Activated CD8-positive, alpha-beta T cell treated with anti-CD3 and anti-CD28 coated beads, Interleukin-2, amount 10 ng/mL, durations not matched to agents 7 days and 5 days (primary cell): ENCODE measurements at places on chromosomes 6 and 20.

DNA sequence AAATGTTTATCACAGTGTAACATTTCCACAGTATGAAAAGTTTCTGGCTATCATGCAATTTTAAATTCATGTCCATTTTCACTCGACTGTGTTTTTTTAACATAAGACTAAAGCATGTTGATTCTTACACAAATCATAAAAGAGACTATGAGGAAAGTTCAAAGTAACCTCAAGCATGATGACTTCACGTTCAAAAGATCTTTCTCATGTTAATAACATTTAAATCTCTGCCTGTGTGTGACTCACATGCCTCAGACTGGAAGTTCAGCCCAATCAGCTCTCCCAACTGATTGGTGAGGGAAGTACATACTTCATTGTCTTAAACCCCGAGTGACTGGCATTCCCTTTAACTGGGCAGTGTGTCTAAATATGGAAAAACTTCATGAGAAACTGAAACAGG lies 37.4 kb downstream of the ATXN1 start:
- no peak for DNase-seq

DNA sequence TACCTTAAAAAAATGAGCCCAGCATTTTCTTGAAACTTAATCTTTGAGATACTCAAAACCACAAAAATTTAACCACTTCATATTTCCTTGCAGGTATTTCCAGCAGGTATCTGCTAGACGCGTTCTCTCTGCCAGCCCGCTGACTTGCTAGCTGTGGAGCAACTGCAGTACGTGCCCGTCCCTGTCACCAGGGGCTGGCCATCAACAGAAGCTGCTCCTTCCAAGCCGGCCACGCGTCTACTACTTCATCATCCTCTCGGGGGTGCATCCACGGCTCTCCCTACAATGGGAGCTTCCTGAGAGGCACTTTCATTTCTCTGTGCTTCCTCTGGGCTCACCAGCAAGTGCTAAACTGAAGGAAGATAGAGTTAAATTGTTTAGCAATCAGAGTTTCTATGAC lies 132.4 kb downstream of the DTNBP1 start:
- no peak for DNase-seq

DNA sequence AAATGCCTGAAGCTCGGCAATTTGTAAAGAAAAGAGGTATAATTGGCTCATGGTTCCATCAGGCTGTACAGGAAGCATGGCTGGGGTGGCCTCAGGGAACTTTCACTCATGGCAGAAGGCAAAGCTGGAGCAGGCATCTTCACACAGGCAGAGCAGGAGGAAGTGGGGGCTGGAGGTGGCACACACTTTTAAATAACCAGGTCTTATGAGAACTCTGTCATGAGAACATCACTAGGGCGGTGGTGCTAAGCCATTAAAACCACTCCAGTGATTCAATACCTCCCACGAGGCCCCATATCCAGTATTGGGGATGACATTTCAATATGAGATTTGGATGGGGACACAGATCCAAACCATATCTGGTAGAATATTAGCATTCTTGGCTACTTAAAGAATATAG lies 345.2 kb downstream of the ARHGAP18 start:
- no peak for DNase-seq

GRCh38 chr6:134323294-134323693 lies 5.4 kb upstream of the SGK1 start:
- DNase-seq = no peak

DNA sequence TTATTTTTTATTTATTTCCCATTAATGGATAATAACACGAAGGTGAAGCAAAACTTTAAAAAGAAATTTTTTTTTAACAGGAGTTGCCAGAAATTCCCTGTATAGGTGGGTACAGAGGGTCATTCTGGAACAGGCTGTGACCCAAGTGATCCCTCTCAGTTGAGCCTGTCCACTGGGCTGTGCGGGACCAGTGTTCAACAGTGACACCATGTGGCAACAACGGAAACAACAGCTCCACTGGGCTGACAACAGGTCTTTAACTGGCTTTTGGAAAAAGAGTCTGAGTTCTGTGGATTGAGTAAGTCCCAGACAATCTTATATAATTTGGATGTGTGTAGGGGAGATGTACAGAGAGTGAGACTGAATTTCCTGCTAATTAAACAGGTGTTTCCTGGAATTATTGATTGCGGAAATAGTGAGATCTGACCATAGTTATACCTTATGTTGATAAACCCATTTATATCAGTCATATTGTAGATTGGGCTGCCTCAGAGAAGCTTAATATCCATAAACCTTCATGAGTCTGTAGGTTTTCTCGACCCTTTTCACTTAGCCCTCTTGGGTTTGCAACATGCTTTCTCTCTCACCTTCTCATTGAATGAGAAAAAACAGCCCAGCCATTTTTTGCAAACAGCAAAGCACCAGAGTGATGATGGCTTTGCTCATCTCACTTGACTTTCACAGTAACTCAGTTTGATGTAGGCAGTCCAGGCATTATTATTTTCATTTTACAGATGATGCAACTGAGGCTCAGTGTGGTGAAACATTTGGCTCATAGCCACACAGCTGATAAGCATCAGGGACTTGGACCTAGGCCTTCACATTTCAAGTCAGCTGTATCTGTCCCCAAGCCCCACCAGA lies 17.5 kb downstream of the KIAA1755 start:
- DNase-seq = peak; percentile 30

DNA sequence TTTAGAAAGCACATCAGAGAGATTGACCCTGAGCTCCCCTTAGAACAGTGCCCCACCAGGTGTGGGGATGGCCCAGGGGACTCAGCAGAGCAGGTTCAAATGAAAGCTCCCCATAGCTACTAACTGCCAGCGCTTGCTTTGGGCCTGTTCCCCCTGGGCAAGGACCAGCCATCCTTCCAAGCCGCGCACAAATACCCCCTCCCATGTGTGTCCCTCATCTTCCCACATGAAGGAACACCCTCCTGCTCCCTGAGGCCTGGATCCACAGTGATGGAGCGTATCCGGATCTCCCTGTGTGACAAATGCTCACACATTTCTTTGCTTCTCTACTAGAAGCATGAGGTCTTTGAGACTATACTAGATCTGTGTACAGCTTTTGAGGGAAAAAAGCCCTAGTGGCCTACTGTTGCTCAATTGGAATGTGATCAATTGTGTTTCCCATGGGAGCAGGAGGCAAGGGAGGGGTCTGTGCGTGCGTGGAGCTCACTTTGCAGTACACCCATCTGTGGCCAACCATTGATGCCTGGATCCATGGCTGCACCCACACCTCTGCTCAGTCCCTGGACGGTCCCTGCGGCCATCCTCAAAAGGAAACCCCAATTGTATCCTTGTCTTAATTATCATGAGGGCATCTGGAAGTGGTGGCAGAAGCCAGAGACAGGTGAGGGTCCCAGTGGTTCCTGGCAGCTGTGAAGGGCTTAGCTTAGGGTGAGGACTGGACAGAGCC lies 1.4 kb upstream of the RAET1G start:
- DNase-seq = no peak

GRCh38 chr6:139028215-139028657 lies 309 bp upstream of the ABRACL start:
- DNase-seq = no peak

DNA sequence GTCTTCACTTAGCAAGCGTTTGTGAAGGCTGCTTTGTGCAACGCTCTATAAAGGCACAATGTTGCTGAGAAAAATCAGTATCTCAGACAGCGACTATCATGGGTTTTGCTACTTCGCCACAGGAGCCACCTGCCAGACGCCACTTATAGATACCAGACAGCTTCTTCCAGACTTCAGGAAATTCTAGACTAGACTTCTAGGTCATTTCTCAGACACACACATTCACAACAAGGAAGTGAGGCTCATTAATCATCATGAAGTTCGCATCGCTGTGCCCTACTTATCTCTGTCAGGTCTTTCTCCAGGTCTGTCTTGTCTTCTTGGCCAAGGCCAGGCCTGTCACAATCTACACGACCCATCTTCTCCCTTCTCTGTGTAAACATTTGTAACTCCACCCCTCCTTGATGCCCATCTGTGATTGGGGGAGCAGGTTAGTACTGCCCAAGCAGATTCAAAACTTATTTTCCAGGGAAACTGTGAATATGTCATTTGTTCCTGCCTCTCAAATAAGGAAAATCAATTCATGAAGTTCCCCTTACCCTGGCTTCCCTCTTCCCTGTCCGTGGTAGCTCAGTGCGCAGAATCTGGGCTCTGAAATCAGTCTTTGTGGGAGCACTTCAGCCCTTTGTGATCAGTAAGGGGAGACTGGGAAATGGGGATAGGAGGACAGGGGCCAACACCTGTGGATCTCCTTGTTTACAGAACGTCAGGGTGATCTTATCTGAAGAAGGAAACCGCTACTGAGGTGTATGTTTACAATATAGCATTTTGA lies 115.5 kb downstream of the TNFAIP3 start:
- no peak for DNase-seq

DNA sequence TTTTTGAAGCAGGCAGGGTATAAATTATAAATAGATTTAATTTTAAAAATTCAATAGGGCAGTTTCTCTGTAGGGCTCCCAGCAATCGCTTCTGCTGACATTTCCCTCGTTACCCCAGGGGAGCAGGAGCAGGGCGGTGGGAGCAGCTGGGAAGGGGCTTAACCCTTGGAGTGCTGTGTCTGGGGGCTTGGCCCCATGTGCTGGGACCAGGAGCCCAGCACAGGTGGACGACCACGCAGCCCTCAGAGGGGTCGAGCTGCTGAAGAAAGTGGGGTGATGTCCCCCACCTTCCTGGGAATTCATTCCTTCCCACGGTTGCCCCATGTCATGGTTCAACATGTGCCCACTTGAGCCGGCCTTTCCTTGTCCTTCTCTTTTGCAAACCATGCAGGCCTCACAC lies 67.5 kb upstream of the STX16 start:
- no peak for DNase-seq

- no peak for DNase-seq
Observed at GRCh38 chr6:41498968-41499599, 47.1 kb upstream of the FOXP4 start.

DNA sequence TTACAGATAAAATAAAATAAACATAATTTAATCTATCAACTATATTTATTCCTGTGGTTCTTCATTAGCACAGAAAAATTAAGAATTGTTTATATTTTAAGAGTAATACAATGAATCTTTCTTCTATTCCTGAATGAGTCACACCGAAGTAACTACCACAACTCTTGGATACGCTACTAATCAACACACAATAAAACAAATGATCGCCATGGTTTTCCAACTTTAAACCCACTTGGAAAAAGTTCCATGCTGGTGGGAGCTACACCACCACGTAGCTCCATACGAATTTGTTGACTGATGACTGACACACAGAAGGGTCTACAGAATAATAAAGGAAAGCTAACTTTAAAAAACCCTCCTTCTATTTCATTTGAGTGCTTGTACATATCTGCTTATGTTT lies 135.8 kb upstream of the NEDD9 start:
- no peak for DNase-seq

DNA sequence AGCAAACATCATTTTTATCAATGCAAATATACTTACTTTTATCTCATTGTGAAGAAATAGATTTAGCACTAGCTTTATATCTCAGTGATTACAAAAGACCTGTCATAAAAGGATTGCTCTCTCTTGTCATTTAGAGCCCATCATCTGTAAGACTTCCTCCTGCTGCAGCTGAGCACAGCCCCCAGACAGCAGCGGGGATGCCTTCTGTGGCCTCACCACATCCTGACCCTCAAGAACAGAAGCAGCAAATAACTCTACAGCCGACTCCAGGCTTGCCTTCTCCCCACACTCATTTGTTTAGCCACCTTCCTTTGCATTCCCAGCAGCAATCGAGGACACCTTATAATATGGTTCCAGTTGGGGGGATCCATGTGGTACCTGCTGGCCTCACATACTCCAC lies 127.0 kb upstream of the EDN1 start:
- DNase-seq = peak; percentile 86

- DNase-seq = no peak
Observed at GRCh38 chr20:13034115-13034514, 25.3 kb downstream of the SPTLC3 start.

DNA sequence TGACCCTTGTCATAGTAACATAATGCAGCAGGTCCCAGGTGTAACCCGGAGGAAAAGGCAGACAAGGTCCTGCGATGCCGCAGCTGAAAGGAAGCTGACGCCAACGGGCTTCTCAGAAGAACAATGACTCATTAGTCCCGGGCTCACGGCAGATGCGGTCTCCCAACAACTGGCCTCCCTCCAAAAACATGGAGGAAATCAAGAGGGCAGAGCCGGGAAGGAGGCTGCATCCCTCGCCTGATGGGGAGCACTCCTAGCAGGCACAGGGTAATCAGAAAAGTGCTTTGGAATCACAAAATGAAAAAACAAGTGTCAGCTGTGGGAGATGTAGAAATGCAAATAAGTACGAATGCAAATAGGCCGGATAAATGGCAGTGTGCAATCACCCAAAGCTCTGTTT lies 165.2 kb upstream of the AGPAT4 start:
- DNase-seq = no peak

GRCh38 chr6:56955171-56956155 lies 556 bp downstream of the BEND6 start:
- peak; percentile 69 for DNase-seq

GRCh38 chr6:37673436-37673835 lies 24.2 kb downstream of the MDGA1 start:
- no peak for DNase-seq

DNA sequence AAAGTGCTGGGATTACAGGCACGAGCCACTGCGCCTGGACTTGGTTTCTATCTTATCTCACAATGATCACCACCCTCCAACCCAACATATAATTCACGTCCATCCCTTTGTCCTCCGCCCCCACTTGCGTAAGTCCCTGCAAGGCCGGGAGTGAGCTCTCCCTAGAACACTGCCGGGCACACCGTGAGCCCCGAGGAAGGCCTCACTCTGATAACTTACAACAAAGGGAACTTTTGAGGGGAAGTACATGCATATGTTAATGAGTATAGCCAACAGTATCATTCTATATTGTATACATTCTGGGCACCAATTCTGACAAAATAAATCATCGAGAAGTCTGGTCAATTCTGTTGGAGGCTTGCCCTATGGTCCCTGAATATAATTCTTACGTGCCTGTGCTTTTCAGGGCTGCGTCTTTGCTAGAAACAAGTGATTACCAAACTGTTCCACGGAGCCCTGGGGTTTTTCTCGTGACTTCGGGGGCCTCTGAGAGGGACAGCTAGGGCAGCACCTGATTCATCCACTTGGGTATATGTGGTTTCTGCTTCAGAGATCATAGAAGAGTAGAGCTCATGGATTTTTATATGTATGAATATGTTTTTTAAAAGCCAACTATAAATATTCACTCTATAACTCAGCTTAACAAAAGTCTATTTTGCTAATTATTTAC lies 469.8 kb upstream of the AGPAT4 start:
- no peak for DNase-seq

DNA sequence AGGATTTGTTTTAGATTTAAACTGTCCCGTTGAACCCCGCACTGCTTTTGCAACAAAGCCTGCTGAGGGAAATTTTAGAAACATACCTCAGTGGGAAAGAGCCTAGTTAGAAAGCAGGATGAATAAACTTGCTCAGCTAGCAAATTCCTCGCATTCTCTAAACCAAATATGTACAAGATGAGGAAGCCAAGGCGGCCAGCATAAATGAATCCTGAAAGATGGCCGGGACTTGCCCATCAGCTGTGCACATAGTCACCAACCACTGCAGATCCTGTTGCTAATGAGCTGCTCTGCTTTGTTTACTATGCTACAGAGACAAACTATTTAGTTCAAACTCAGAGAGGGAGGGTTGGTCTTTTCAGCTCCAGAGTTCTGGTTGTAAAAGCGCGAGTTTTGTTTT lies 49.0 kb downstream of the TMEM170B start:
- no peak for DNase-seq

GRCh38 chr6:54135665-54136369 lies 24.6 kb downstream of the MLIP start:
- DNase-seq = no peak
